Natural killer cell treated with Interleukin-12 subunit alpha and Interleukin-12 subunit beta and Interleukin-15 and Interleukin-18, amount 100 ng/mL, for 72 hours (primary cell): ENCODE measurements at places on chromosomes 4 and X. TPM values are rescaled to one million over a fixed set of nuclear protein-coding genes. Genes with fewer than 3 reads are reported as not detected.

- peak overlapping the region; percentile 82 for H3K4me3 ChIP-seq
- H3K27me3 ChIP-seq, result peaks cover 27% of the 10 kb centered on the region
- no peak for DNase-seq
- H3K27ac ChIP-seq, result no peak overlapping the region
Measured at GRCh38 chrX:132956421-132957210, 1.8 kb downstream of the HS6ST2 start.

ABLIM2 gene
- total RNA-seq, result 0.25 TPM

DNA sequence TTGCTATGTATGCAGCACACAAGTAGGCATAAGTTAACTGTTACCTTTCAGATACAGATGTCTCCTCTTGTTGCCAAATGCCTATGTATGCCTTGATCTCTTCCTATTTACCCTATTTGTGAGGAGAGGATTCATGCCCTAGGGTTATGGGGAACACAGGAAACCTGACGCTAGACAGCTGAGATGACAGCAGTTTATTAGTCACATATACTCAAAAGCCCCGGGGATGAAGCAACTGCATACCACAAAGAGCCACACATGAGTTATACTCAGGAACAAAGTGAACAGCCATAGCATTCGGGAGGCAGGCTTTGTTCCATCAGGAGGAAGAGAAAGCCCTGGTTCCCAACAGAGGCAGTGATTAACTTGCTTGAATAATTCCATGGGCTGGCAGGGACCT lies 1011.7 kb upstream of the PCDH7 start:
- no peak overlapping the region for H3K27ac ChIP-seq
- no peak overlapping the region for H3K4me3 ChIP-seq
- no peaks in the 10 kb centered on the region for H3K4me1 ChIP-seq
- peaks cover 5% of the 10 kb centered on the region for H3K36me3 ChIP-seq

- no peak for DNase-seq
- H3K4me3 ChIP-seq, result no peak overlapping the region
- no peaks in the 10 kb centered on the region for H3K27me3 ChIP-seq
Measured at GRCh38 chr4:106264331-106264728, 51.7 kb downstream of the TBCK start.

DNA sequence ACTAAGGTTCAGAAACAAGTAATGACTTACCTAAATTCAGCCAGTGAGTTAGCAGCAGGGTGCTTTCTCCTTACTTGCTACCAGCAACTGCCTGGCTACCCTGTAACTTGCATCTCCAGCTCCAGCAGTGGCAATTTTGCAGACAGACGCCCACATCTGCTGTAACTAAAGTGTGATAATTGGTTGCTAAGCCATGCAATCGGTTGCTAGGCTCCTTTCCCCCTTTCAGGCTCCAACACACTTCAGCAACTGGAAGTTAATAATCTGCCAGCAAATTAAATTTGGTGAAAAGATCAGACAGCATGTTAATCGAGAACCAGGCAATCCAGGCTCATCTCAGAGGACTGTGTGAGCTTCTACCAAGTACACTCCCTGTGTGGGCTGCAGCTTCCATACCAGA lies 24.2 kb upstream of the ARHGEF9 start:
- H3K27ac ChIP-seq, result no peak overlapping the region
- DNase-seq, result no peak
- H3K4me3 ChIP-seq, result no peak overlapping the region
- no peaks in the 10 kb centered on the region for H3K4me1 ChIP-seq
- peaks cover 18% of the 10 kb centered on the region for H3K27me3 ChIP-seq

MGARP gene
- total RNA-seq, result 0.21 TPM
